ENCODE measurements at places on chromosomes 6 and 20.

- DNase-seq, result no peak
These were observed 116.9 kb downstream of the SLX4IP start for GRCh38 chr20:10551732-10552724.

DNA sequence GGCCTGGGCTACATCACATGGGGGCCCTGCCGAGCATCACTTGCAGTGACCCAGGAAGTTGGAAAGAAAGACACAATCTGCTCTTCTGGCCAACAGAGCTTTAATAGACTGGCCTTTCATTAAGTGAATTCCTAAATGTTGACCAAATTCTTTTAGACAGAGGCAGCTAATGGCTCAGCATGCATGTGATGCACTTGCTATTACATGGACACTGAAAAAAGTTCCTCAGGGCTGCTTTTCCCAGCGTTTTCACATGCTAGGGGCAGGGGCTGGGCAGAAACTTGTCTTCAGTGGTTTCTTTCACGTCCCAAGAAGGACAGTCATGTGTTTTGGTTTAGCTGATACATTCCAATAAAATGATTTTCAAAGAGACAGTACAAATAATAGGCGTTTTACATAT is 651.0 kb upstream of the SLC35B3 start:
- DNase-seq, result no peak

GRCh38 chr20:52817511-52817910 is 154.6 kb upstream of the TSHZ2 start:
- no peak for DNase-seq

- no peak for DNase-seq
These were observed 11.3 kb downstream of the RAMACL start for GRCh38 chr6:166575205-166575604.

DNA sequence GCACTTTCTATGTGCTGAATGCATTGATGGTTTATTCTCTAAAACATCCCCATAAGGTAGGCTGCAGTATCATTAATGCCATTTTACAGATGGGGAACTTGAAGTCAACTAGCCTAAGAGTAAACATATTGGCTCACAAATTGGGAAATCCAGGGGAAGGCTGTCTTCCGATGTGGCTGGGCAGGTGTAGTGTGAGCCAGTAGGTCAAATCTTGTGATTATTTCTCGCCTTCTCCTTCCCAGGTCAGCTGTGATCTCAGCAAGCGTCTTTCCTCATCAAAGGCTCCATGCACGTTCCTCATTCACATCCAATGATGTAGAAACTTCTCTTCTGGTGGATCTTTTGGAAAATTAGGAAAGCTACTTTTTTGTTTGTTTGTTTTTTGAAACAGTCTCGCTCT is 94.1 kb upstream of the SHLD1 start:
- DNase-seq, result no peak

GRCh38 chr6:47168180-47168579 is 126.0 kb upstream of the ADGRF1 start:
- DNase-seq, result no peak

DNA sequence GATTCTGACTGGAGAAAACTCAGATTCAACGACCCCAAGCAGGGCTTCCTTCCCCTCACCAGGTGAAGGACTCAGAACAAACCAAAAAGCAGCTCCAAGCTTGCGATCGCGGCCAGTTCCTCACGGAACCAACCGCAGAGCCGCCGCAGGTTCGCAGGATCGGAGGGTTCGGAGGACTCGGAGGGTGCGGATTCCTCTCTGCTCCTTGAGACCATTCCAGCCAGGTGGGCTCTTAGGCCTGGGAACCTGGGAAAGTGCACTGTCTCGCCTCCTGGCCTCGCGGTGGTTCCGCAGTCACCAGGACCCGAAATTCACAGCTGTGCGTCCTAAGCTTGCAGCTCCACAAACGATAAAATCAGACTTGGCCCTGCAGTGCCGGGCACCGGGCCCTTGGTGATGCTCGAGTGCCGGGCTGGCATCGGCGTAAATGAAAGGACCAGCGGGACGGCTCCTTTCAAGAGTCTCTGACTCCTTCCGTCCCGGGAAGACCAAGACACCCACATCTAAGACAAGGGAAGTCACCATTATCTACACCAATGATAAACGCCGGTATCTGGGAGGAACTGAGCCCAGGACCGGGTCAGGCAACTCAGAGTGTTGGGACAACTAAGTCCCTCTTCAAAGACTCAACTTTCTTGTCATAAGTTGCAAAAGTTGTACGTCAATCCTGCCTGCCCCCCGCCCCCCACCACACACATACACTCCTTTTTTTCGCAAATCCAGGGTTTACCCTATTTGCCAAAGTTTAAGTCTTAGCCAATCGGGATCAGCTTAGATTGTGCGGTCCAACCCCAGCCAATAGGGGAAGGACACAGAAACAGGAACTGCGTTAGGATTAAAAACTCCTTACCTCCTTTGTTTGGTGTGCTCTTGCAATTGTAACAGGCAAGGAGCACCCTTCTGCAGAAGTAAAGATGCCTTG is 69.8 kb upstream of the PRSS16 start:
- DNase-seq, result peak; percentile 72

- DNase-seq, result no peak
These were observed 30.2 kb downstream of the PHACTR3 start for GRCh38 chr20:59634435-59635005.

Data from progenitor cell of endocrine pancreas (in vitro differentiated cells).